NCI-H146 (cell line): ENCODE measurements at places on chromosomes 2 and 18.
A peak's percentile ranks its signal among the peaks of the same experiment; 100 is the strongest.

- no peak for DNase-seq
Observed at GRCh38 chr2:67694445-67694844, 297.3 kb downstream of the ETAA1 start.

DNA sequence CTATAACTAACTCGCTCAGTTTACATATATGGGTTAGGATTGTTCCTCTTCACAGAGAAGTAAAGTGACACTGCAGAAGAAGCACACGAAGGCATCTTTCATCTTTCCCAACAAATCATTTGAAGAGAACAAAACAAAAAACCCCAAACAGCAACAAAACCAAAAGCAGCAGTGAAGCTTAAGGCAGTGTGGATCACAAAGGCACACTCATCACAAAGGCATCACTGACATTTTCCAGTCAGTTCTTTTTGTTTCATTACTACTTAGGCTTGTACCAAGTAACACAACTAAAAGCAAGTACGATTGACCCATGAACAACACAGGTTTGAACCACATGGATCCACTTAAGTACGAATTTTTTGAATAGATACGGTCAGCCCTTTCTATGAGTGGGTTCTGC, 75.7 kb downstream of the RNF152 start:
- DNase-seq, result no peak

DNA sequence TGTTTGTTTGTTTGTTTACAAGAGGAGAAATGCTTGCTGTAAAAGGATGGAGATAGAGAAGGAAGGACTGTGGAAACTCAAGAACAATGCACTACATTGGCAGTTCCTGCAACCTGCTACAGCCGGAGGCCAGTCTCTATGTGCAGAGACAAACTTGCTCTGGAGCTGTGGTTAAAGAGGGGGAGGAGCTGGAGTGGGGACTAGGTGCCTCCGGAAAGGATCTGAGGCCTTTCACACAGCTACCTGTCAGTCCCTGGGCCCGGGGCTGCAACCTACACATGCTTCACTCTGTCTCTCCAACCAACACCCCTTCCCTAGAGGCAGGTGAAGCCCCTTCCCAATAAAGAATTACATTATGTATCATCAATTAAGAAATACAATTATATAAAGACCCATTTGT, 1234.0 kb upstream of the ZEB2 start:
- DNase-seq, result no peak

DNA sequence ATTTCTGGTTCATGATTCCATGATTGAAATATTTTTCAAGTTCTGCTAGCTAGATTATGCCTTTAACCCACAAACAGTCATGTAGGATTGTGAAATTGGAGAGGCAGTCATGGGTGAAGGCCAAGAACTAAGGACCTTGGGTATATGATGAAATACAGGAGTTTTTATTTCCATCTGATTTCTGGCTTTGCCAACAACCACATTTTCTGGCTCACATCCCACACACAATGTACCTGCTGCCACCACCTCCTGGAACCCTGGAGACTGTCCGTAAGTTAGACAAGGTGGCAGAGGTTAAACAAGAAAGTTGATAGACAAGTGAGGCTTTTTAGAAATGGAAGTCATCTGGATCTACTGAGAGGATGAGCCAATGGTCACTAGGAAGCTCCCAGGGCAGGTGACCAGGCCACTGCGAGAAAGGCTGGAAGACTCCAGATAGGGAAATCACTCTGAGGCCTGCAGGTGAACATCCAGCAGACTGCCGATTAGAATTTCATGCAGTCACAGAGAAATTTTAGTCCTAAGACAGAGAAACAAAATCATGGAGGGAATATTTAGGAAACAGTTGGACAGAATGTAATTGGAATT, 402.0 kb downstream of the ALK start:
- DNase-seq, result no peak

DNA sequence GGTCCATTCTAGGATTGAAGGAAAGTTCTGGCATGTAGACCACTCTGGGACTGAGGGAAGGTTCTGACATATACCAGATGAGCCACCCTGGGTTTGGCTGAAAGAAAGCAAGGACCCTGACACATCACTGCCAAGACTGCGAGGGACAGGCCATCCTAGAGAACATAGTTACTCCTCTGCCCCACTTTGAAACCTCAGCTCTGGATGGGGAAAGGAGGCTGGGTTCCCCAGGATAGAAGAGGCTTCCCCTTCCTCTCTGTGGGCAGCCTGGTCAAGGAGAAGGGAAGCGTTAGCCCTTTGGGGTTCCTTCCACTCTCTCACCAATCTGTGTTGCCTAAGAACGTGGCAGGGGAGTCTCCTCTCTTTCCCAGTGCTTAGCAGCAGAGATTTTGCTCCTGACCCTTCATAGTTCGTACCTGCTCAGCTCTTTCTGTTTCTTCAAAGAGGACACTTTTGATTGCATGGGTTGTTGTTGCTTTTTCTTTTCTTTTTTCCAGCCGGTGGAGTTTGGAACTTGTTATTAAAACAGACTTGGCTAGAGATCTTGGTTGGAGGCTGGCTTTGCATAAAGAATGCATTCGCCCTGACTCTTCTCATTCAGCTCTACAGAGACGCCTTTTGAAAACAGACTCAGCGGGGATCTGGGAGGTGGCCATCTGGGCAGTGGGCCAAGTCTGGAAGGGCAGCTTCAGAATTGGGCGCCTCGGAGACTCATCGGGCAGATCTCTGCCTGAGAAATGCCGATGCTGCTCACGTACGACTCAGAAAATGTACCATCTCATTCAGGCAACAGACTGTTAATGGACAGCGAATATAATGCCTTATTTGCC, 166.1 kb downstream of the CLIP4 start:
- peak; percentile 76 for DNase-seq

- DNase-seq, result no peak
Observed at GRCh38 chr18:73841661-73842060, 306.0 kb downstream of the FBXO15 start.

GRCh38 chr2:212537726-212538304, 787 bp downstream of the ERBB4 start:
- DNase-seq, result peak; percentile 59

DNA sequence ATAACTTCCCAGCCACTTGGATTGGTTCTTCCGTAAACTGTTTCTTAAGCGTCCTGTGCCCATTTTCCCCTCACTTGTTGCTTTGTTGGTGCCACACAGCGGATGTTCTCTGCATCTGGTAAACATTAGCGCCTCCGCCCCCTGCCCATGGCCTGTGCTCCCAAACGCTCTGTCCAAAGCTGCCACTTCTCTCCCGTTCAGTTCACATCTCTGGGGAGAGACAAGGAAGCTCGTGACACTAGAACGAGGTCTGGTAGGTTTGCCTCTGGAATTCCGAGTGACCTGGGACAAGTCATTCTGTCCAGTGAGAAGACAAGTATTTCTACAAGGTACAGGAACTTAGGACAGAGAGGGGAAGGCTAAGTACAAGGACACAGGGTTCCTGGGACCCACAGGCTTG, 9.4 kb downstream of the COPS9 start:
- DNase-seq, result no peak

- no peak for DNase-seq
Observed at GRCh38 chr18:55751476-55751875, 163.5 kb upstream of the TCF4 start.

DNA sequence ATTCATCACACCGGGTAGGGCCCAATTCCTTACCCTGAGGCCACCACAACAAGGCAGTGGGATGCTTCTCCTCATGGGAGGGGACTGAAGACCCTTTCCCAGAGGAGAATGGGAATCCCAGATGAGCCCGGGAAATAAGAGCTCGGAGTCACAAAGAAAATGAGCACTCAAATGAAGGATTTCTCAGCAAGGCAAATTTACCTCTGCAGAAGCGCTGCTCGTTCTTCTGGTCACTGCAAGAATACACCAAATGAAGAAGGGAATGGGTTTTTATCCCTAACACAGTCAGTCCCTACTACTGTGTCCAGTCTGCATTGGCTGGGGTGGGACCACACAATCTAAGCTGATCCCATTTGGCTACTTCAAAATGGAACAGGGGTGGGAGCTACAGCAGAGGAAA, 35.7 kb upstream of the TRAPPC8 start:
- DNase-seq, result no peak

DNA sequence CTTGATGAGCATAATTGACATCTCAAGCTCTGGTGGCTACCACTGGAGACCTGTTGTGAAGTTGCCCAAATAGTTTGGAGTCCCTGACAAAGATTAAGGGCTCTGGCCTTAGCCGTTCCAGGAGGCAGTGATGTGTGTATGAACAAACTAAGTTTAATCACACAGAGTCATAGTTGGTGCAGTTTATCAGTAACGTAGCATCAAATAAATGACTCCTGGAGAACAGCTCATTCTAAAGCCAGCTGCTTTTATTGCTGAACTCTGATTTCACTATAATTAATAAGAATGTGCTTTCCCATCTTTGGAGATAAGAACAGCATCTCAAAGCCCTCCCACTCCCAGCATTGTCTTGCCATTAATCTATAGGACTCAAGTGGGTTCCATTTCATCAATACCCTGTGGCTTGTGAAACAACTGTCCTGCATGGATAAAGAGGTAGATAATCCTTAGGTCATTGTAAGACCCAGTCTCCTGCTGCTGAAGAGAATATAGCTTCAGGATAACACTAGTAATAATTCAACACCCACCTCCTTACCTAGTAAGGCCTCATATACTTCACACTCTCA, 211.4 kb upstream of the THUMPD2 start:
- no peak for DNase-seq

GRCh38 chr2:123771928-123772632, 253.0 kb upstream of the CNTNAP5 start:
- DNase-seq, result no peak

DNA sequence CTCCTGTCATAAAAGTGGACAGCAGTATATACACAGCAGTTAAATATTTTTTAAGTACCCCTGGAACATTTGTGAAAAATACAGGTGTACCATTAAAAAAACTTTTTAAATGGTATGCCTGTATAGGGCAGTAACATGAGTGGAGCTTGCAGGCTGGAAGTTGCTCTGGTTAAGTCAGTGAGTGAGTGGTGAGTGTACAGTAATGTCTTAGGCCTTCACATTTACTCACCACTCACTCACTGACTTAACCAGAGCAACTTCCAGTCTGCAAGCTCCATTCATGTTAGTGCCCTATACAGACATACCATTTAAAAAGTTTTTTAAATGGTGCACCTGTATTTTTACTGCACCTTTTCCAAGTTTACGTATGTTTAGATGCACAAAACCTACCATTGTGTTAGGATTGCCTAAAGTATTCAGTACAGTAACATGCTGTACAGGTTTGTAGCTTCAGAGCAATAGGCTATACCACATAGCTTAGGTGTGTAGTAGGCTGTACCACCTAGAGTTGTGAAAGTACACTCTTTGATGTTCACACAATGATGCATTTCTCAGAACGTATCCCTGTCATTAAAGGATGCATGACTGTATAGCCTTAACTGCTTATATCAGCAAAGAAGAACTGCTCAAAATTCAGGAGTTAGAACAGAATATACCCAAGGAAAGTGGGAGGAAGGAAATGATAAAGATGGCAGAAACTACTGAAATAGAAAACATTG, 112.6 kb downstream of the EHBP1 start:
- DNase-seq, result no peak
